Mesendoderm (in vitro differentiated cells): ENCODE measurements at places on chromosomes 16 and 17.

- DNase-seq, result no peak
Measured at GRCh38 chr17:38709864-38710603, 5.0 kb downstream of the MLLT6 start.

DNA sequence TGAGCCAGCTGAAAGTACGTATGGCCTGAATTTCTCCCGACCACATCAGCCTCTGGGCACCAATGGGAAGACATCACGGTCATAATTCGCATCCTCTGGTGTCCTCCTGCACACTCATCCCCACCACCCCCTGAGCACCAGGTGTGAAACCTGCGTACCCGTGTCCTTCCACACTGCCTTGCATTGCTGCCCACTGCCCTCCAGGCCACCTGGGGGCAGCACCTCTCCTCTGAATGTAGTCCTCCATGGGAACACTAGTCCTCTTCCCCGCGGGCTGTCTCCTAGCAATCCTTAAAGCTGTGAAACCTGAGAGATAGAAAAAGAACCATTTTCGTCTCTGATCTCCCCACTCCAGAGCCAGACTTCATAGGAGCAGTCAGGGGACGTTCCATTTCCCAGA is 125.5 kb downstream of the ZNF18 start:
- DNase-seq, result peak; percentile 33

DNA sequence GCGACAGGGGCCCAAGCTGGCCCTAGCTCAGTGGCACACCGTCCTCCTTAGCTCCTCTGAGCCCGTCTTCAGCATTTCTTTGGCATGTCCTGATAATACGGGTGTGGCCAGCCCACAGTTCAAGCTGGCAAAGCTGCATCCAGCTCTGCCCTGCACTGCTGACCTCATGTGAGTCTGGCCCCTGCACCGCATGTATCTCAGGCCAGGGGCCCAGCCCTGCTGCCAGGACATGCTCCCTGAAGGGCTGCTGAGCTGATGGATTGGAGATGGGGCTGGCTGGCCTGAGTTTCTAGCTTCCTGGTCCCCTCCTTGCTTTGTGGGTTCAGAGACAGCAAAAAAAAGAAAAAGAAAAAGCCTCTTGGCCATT is 2.4 kb downstream of the DOC2B start:
- no peak for DNase-seq

DNA sequence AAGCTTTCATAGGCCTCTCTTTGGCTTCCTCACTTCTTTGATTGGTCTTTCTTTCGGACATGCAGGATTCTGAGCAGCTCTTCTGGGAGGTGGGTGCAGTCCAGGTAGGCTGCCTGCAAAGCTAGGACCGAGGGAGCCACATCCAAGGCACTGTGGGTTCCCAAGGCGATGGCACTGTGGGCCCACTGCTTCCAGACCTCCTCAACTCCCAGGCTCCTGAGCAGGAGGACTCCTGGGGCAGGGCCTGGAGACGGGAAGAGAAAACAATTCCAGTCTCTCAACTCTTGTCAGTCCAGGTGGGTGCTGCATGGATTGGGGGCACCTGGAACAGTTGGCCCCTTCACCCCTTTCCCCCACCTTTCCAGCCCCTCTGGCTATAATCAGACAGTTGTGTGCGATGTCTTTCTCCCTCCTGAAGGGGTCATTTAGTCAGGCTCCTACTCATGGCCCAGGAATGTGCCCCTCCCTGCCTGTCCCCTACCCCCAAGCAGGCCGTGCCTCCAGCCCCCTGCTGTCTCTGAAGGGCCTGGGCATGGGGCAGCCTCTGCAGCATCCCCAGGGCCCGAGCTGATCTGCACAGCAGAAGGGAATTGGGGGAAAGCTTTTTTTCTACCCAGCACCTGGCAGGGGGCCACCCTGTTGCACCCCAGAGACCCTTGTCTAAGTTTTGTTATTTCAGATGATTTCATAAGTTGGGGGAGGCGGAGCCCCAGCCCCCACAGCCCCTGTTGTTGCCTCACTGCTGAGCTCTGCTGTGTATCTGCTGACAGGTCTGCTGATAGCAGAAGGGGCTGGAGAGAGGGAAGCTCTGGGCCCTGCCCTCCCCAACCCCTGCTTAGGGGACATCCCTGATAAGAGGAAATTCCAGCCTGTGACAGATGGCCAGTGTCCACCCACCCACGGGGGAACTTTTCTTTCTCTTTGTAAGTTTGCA is 330.3 kb downstream of the SEC14L1 start:
- DNase-seq, result peak; percentile 97

DNA sequence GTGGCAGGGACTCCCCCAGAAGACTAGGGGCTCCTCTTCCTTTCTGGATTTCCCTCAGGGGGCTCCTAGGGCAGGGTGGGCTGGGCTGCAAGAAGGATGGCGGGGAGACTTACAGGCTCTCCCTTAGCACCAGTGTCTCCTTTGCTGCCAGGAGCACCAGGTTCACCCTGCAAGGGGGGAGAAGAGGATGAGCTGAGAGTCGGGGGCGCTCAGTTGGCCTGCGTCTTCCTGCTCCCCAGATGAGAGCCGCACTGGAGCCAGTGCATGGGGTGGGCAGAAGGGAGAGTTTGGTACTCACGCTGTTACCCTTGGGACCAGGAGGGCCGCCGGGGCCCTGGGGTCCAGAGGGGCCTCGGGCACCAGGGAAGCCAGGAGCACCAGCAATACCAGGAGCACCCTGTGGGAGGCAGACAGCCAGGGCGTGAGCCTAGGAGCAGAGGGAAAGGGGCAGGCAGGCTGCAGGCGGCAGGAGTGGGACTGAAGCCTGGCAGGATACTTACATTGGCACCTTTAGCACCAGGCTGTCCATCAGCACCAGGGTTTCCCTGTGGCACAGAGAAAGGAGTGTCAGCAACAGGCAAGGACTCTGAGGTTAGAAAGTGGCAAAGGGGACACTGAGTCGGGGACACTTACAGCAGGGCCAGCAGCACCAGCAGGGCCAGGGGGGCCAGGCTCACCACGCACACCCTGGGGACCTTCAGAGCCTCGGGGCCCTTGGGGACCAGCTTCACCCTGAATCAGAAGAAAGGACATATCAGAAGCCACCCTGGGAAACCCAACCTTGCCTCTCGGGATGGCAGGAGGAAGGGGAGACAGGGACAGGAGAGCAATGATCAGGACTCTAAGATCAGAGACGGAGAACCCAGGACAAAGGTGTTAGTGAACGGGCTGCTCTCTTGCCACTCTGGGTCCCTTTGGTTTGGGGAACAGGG is 6.2 kb downstream of the COL1A1 start:
- no peak for DNase-seq
